ENCODE measurements at places on chromosomes 3 and 15. TPM values are rescaled to one million over a fixed set of nuclear protein-coding genes. Genes with fewer than 3 reads are reported as not detected.

Gene ZNF80
- total RNA-seq: not detected

Gene SYNM
- total RNA-seq: 5.0 TPM

Gene LIPH
- 0.36 TPM for total RNA-seq

DNA sequence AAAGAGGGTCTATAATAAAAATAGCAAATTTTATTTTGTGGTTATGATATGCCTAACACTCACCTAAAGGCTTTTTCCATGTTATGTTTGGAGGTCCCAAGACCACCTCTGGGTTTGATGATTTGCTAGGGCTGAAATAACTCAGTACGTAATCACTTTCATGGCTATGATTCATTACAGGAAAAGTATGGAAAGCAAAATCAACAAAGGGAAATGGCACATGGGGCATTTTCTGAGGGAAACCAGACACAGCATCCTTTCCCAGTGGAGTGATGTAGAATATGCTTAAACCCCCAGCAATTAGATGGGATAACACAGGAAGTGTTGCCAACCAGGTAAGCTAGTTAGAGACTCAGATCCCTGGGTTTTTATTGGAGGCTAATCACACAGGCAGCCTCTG is 701.6 kb upstream of the CBLB start:
- no peak for DNase-seq

DNA sequence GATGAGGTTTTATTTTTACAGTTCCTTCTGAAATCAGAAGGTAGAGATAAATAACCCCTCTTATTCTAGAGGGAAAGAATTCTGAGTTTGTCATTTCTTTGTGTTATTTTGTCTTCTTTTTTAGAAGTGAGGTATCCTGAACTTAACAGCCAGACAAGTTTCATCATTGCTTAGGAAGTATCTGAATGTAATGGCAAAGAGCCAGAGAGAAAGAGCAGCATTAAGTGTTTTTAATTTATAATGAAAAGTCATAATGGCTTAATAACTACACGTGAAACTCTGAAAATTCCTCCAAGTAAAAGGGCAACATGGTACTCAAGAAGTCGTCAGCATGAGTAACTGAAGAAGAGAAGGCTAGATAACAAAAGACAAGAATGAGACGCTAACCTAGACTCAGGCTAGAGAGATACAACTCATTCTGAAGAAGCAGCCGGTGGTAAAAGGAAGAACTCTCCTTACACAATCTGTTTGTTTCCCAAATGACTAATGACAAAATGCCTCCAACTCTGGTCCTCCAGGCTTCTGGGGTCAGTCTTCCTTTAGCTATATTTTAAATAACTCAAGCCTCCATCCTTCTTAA is 116.2 kb upstream of the NECTIN3 start:
- peak; percentile 54 for DNase-seq

All from IMR-90 (cell line).